ENCODE measurements at places on chromosomes 2 and 18. TPM values are rescaled to one million over a fixed set of nuclear protein-coding genes. Genes with fewer than 3 reads are reported as not detected.
A peak's percentile ranks its signal among the peaks of the same experiment; 100 is the strongest.

The PLCD4 gene
- 0.27 TPM for total RNA-seq

The SLC23A3 gene
- total RNA-seq: 1.2 TPM

The FHOD3 gene
- total RNA-seq: 47.2 TPM

The SERPINB12 gene
- not detected for total RNA-seq

The LTBP1 gene
- 39.5 TPM for total RNA-seq

The CLIP4 gene
- total RNA-seq: 56.1 TPM

The HOXD12 gene
- total RNA-seq: not detected

The GPR35 gene
- 1.3 TPM for total RNA-seq

The DSG4 gene
- not detected for total RNA-seq

The KYNU gene
- total RNA-seq: 2.7 TPM

The VWA3B gene
- not detected for total RNA-seq

The LYG1 gene
- 1.0 TPM for total RNA-seq

GRCh38 chr18:25229081-25229480, 122.9 kb downstream of the ZNF521 start:
- DNase-seq: no peak

DNA sequence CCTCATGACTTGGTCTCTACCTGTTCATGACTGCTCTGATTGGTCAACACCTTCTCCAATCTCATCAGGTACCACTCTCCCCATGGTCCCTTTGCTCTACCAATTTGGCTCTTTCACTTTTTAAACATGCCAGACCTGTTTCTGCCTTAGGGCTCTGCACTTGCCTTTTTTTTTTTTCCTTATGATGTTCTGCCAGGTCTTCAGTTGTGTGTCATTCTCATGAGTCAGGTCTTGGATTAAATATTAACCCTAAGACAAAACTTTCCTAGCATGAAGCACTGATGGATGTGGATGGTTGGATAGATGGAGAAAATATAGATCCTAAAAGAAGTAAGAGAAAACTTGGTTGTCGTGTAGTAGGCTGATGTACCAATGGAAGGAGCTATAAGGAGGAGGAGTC, 219.3 kb downstream of the TTC32 start:
- peak; percentile 79 for DNase-seq

- no peak for DNase-seq
Observed at GRCh38 chr2:229176136-229176535, 95.0 kb downstream of the PID1 start.

DNA sequence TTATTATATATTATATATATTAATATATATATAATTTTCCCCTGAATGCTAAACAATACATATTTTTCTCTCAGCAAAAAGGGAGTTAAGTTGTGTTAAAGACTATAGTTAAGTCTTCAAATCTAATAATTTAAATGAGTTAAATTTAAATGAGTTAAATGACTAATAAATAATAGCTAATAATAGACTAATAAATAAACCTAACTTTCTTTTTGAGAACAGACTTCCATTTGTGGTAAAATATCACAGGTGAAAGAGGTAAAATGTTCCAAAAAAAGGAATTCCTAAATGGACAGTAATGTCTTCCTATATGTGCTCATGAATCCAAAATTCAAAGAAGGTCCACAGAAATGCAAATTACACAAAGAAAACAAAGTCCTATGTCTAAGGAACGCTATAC, 74.6 kb downstream of the SLC25A12 start:
- no peak for DNase-seq

DNA sequence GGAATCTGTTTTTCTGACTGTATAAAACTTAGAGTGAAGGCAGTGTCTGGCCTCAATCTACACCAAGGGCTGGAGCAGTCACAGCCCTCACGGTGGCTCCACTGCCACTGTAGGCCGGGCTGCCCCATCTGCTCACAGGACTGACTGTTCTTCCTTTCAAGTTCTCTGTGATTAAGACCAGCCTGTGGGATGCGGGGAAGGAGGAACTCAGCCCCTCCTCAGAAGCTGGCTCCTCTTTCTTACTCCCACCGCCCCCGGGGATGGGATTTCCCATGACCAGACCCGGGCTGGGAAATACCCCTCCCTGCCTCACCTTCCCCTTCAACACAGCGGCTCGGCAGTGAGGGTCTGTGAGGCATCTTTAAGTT, 106.0 kb downstream of the COPS8 start:
- no peak for DNase-seq

GRCh38 chr2:85994421-85994777, 105.6 kb upstream of the ST3GAL5 start:
- no peak for DNase-seq

- no peak for DNase-seq
Observed at GRCh38 chr2:231321556-231322334, 73.8 kb upstream of the B3GNT7 start.

DNA sequence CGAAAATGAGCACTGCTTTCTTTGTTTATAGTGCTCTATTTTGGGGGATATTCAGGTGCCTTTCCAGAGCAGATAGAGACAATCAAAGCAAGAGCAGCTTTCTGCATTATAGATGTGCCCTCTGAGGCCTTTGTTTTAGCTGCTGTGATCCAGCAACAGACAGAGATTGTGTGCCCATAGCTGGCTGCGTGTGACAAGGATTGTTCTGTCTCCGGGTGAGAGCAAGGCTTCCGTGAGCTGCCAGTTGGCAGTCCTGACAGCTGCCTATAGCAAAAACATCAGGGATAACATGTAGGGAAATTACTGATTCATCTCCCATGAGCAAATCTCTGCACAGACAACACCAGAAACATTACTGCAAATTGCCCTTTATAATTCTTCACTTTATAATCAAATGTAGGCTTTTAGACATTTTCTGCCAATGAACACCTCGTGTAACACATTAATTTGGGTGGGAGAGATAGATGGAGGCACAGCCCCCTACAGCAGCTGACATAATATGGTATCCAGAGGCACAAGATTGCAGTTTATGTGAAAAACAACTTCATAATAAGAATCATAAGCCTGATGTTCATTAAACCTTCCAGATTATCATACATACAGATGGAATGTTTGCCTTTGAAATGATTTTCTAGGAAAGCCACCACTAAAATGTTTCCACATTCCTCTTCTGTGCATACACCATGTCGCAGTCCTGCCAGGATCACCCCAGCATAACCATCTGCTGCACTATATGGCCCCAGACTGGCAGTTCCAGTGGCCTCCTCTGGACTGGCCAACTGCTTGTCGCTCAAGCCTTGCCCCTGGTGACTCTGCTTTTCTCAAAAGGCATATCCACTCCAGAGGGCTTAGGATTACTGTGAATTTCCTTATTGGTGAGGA, 131.2 kb downstream of the TRIB2 start:
- DNase-seq: no peak

DNA sequence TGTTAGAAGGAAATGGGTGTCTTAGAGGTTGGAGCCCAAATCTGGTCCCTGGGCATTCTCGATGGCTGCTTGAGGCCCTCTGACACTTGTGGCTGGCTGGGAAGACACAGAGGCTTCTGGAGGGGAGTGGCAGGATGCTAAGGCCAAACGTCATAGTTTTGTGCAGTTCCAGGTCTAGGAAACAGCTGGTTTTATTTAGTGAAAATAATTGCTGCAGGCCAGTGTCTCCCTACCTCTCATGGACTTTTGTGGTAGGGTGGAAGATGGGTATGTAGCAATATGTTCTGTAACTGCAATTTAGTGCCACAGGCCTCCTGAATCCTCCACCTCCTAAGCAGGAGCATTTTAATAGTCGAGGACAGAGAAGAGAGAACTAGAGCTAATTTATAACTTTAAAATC, 32.2 kb upstream of the SPRED2 start:
- no peak for DNase-seq

- no peak for DNase-seq
Observed at GRCh38 chr2:18503376-18504228, 56.9 kb downstream of the RDH14 start.

GRCh38 chr2:65429786-65430602, 2.4 kb downstream of the SPRED2 start:
- DNase-seq: no peak

DNA sequence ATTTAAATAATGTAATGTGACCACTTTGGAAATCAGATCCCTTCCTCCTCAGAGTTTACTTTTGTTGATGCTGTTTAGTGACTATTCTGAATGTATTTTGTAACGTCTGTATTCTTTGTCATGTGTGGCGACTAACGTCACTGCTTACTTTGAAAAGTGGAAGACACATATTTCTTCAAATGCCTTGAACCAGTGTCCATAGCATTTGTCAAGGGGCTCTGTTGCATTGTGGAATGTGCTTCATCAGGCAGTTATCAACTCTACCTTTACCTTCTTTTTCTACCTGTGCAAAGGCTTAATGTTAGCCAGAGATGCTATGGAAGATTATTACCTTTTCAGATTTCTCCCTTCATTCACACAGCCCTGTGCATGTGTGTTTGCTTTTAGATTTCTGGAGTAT, 162.4 kb downstream of the ZNF407 start:
- no peak for DNase-seq

DNA sequence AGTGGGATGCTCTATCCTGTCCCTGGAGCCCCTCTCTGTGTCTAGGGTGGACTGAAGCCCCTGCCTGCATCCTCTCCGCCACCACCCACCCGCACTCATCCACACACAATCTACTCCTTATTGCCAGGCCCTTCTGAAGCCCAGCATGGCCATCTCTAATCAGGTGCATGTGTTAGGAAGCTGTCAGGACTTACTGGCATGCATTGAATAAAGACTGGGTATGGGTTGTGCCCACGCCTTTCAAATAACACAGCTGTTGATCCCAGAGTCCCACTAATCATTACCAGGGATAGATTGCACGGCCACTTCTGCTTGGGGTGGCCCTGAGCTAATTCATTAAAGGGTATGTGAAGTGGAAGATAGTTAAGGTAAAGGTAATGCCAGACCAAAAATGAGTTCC, 88.4 kb downstream of the CABLES1 start:
- DNase-seq: no peak

DNA sequence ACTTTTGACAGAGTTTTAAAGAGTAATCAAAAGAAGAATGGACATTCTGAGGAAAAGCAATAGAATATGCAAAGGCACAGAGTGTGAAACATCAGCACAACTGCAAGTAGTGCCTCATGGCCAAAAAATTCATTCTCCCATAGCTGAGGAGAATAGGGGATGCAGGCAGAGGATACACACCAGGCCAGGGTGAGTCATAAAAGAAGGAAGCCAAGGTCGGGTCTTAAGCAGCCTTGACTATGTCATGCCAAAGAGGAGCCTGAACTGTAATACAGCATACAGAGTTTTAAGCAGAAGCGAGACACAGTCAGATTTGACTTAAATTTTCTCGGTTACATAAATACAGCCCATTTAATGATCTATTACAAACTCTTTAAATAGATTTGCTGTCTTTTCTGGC, 165.0 kb downstream of the LNPK start:
- peak; percentile 12 for DNase-seq

DNA sequence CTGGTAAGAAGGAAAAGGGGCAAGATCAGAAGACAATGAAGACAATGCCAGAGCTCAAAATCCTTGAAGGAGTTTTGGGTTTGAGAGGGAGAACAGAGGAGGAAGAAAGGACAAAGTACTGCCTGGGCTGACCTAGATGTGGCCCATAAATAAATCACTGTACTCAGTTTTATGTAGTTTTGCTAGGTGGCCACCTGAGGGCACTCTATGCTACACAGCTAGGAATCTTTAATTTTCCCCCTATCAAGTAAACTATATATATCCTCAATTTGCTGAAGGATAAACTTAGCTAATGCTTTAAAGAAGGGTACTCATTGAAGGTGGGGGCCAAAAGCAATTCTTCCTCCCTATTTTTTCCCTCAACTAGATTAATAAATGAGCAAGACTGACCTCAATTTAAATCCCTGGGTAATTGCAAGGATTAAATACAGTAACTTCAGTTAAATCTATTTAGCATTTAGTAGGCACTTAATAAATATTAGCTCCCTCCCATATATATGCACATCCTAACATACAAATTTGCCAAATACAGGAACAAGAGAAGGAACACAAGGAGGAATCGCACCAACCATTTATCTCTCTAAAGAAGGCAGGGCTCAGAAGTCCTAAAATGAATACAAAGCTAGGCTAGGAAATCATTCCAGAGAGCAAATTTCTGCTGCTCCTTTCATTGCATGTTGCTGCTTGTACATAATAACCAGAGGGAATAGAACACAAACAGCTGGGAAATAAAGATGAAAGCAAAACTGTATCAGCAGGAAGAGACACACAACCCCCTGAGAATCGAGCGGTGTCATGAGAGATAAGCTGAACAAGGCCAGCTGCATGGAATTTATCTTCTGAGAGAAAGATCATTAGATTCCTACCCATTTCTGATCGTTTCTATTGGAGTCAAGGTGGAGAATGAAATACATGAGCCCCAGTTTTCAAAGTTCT, 540.1 kb downstream of the NRXN1 start:
- no peak for DNase-seq

DNA sequence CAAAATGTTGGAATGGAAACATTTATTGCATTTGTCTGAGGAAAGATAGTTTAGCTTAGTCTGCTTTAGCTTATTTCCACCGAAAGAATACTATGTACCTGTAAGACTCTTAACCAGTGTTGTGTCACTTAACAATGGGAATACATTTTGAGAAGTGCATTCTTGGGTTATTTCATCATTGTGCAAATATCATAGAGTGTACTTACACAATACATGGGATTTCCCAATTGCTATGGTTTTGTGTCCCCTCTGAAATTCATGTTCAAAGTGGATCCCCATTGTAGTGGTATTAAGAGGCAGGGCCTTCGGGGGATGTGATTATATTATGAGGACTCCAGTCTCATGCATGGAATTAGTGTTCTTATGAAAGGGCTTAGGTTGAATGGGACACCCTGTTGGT, 249.4 kb upstream of the UBE2E3 start:
- DNase-seq: no peak

DNA sequence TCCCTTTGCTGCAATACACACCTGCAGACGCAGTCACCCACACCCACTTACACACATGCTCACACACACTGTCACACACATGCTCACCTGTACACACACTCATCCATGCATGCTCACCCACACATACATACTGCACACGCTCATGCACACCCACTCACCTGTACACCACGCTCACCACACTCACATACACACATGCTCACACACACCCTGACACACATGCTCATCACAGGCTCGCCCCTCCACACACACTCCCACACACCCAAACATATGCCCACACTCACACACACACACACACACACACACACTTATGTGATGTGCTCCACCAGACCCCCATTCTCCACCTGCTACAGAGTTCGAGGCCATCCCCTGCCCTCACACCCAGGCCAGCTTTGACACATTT, 22.8 kb upstream of the CREG2 start:
- DNase-seq: no peak

All from kidney epithelial cell (primary cell).